Activated T-helper 17 cell treated with anti-CD3 and anti-CD28 coated beads, Interleukin-2, amount 50 U/mL, for 72 hours (primary cell): ENCODE measurements at places on chromosomes 5 and 9. TPM values are rescaled to one million over a fixed set of nuclear protein-coding genes. Genes with fewer than 3 reads are reported as not detected.
A peak's percentile ranks its signal among the peaks of the same experiment; 100 is the strongest.

The TMEM252 gene
- total RNA-seq, result not detected

The TMEM215 gene
- total RNA-seq, result not detected

The MTAP gene
- 62.0 TPM for total RNA-seq

The PALM2AKAP2 gene
- total RNA-seq, result 1.5 TPM

The SPAAR gene
- not detected for total RNA-seq

The ANKRD31 gene
- total RNA-seq, result 0.48 TPM

The SLC2A6 gene
- 1.4 TPM for total RNA-seq

The PLPPR1 gene
- not detected for total RNA-seq

The ZBED3 gene
- total RNA-seq, result 0.04 TPM

The DMGDH gene
- total RNA-seq, result 1.9 TPM

The PRR16 gene
- not detected for total RNA-seq

The UHRF2 gene
- total RNA-seq, result 98.7 TPM

The RNF183 gene
- total RNA-seq, result 1.9 TPM

The GABRP gene
- not detected for total RNA-seq

GRCh38 chr9:36099718-36100117 is 36.8 kb upstream of the GLIPR2 start:
- ATAC-seq, result no peak

DNA sequence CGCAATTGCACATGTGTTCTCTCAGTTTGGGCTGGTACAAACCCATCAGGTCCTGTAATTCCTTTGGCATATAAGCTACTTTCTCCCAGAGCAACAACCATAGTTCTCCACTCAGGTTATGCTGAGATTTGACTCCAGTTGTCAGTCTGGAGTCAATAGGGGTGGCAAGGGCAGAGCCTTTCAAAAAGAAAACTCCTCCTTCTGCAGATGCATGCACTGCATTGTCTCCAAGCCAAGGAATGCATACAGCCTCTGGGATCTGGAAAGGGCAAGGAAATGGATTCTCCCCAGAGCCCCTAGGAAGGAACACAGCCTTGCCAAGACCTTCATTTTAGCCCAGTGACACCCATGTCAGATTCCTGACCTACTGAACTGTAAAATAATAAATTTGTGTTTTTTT is 31.0 kb upstream of the GZMA start:
- ATAC-seq, result no peak

DNA sequence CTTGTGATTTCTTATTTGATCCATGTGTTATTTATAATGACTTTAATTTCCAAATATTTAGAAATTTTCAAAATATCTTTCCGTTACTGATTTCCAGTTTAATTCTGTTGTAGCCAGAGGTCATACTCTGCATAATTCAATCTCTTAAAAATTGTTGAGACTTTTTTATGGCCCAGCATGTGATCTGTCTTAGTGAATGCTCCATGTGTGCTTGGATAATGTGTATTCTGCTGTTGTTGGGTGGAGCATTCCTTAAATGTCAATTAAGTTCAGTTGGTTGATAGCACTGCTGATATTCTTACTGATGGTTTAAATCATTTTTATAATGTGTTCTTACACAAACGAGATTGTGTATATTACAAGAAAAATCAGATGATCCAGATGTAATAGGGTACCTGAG is 180.8 kb downstream of the RGS3 start:
- ATAC-seq, result no peak

GRCh38 chr5:18000744-18001143 is 366.5 kb downstream of the TAF11L14 start:
- ATAC-seq, result no peak

GRCh38 chr5:62727861-62728260 is 149.2 kb downstream of the LRRC70 start:
- no peak for ATAC-seq

DNA sequence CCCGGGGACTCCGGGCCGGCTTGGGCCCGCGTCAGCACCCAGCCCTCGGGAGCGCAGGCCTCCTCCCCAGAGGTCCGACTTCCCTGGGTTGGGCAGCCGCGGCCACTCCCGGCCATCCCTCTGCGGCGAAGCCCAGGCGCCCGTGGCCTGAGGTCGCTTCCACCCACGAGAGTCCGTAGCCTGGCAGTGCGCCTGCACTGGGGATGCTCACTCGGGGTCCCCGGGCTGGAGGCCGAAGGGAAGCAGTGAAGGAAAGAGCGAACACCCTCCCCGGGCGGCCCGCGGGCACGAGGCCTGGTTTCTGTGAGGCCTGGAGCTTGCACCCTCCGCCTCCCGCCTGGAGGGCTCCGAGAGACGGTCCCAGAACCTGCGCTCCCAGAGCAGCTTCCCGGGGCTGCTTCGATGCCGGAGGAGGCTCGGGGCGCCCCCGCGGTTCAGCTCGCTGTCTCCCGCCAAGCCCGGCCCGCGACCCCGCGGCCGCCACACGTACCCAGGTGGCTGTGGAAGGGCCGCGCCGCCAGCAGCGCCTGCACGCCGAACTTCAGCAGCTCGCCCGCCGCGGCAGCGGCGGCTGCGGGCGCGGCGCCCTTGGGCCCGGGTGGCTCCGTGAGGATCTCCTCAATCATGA is 607 bp downstream of the BARX1 start:
- ATAC-seq, result no peak

DNA sequence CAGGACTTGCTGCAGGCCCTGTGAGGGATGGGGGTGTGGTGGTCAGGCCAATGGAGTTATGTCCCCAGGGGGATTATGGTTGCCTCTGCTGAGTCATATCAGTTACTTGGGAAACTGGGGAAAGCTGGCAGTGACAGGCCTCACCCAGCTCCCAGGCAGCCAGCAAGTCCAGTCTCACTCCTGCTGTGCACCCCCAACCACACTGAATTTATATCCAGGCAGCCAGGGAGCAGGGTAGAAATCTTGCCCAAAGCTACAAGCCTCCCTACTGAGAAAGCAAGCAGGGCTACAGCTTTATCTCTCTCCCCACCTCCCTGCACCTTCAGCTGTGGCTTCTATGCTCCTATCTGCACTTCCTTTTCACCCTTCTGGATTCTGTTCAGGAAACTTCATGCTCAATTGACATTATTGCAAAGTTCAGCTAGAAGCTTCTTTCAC is 2076.0 kb upstream of the CDH9 start:
- ATAC-seq, result no peak

- ATAC-seq, result no peak
Measured at GRCh38 chr5:116444373-116445295, 130.0 kb downstream of the SEMA6A start.

DNA sequence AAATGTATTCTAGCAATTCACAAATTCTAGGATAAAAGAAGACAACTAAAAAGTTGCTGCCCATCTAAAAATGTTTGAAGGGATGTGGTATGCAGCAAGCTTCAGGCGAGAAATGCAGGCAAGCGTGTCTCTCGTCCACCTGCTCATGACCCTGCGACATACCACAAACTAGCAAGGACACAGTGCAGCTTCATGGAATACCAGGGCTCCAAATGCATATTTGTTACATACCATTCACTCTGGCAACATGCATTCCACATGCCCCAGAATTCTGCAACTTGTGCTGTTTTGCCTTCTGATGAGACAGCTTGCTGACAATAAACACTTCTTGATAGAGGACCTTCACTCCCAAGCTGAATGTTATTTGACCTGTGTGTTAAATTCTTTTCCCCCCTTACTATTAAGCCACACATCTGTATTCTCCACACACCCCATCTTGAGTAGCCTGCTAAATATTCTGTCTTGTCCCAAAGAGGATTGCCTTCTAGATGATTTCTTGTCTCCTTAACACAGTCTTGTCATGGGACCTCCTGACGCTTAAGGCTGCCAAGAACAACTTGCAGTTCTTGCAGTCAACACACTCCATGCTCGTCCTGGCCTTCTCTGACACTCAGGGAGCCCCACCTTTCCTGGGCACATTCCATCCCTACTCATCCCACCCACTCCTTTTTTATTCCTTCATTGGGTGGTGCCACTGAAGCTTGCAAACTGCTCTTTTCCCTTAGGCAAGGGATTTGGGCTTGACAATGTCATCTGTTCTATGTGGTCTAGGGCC is 340.5 kb downstream of the PIK3R1 start:
- ATAC-seq, result no peak

- ATAC-seq, result no peak
Measured at GRCh38 chr5:5854087-5854486, 431.6 kb downstream of the ICE1 start.

GRCh38 chr5:107324071-107324470 is 346.7 kb downstream of the EFNA5 start:
- ATAC-seq, result no peak

DNA sequence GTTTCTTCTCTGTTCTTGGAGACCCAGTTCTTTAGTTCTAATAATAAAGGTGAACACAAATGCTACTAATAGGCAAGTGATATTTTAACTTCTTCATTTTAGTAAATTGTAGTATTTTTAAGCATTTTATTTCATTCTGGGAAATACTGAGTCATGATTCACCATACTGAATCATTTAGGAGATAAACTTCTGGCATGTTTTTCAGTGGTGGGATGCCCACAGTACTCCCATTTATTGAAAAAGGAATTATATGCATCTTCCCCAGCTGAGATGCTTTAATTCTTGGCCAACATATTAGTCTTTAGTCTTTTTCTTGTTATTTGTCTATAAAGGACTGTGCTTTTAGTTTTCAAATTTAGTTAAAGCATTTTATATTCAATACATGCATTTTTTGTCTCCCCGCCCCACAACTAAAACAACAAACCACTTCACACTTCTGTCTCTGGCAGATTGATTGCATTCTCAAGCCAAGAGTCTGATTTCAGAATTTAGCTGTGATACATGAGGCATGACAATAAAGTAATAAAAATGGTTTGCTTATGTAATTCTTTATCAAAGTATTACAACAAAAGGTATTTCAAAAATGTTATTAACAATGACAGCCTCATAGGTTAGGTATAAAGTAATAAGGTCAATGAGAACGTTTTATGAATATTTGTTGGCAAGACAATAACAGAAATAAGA is 125.2 kb upstream of the CDH18 start:
- no peak for ATAC-seq

DNA sequence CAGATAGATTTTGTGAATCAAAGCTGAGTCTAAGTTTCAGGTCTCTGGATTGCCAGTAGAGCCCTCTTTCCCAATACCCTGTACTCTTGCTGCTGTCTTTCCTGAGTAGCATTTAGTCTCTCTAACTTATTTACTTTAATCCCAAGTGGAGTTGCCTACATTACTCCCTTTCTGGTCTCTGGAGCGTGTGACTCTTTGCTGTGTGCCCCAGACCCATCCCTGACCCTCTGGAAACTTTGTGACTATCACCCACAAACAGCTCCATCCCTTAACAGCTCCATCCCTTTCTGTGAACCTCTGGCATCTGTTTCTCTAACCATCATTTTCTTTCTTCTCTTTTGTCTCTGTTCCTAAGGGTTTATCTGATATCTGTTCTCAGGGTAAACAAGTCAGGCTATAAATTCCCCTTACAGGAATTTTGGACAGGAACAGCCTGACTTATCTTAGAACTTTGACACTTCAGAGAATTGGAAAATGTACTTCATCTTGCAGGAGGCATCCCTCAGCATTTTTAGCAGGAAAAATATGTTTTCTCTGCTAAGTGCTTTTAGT is 1167.1 kb upstream of the SEMA6A start:
- no peak for ATAC-seq

DNA sequence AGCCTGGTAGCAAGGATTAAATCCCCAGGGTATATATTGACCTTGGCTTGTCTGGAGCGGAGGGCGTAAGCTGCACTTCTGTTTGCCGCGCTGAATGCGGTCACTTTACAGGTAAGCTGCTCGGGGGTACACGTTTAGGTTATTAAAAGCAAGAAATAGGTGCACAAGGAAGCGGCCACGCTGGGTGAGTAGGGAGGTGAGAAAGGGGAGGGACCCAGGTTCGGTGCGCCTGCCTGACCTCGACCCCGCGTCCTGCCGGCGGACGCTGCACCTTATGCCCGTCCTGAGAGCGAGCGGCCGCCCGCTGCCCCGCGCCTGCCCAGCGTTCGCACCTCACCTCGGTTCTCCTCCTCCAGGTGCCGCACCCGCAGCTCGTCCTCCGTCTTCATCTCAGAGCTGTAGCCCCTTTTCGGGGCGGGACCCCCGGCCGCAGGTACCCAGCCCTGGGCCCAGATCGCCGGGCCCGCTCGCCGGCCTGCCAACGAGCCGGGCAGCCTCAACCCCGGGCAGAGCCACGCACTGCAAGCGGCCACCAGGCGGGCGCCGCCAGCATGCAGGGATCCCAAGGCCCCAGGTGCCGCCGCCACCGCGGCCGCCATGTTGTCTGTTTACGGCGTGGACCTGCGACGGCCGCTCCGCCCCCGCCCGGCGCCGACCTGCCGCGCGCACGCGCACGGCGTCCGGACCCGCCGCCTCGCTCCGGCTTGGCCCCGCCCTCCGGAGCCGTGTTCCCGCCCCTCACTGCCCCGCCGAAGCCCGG is at the start of gene AUH:
AUH (minus strand) TSS at position 628 of the 760 bp plus-strand sequence; CDS start at position 599, 29 bp downstream.
- ATAC-seq, result peak; percentile 80

GRCh38 chr9:8431505-8431904 is 631.9 kb upstream of the DMAC1 start:
- ATAC-seq, result no peak

GRCh38 chr9:83688921-83689320 is 18.8 kb downstream of the UBQLN1 start:
- peak; percentile 88 for ATAC-seq

DNA sequence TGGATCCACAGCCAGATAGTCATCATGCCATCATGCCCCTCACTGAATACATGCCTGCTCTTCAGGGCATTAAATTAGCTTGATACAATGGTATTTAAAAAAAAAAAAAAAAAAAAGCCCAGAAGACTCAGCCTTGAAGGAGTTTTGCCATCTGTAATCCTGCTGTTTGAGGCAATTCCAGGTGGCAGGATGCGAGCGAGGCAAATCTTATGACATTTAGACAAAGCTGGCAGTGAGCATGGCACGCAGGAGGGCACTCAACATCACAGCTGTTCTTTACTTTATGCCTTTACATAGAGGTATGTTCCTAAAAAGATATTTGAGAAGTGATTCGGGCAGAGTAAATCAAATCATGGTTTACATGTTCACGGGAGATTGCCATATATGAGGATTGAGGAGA is 692.0 kb upstream of the DMAC1 start:
- ATAC-seq, result no peak

- ATAC-seq, result no peak
Measured at GRCh38 chr5:9621379-9621903, 8.7 kb downstream of the TAS2R1 start.

DNA sequence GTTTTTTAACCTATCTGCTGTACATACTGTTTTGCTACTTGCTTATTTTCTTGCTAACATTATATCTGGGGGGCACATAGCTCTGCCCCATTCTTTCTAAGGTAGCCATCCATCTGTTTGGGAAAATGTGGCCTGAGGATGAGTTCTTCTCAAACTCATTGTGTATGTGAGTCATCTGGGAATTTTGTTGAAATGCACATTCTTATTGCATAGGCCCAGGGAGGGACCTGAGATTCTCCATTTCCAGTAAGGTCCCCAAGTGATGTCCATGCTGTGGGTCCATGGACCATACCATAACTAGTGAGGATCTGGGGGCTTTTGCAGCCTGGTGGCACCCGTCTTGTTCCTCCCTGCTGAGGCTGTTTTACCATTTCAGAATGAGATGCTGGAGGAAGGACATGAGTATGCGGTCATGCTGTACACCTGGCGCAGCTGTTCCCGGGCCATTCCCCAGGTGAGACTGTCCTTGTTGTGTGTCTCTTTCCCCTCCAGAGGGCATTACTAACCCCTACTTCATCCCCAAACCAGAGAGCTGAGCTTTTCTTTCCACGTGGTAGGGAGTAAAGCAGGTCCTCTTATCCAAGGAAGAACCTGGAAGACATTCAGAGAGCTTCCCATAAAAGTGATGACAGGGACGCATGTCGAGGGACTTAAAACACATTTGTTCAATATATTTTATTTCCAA is 28.6 kb downstream of the CYFIP2 start:
- no peak for ATAC-seq
